ENCODE measurements at places on chromosomes 3 and 15.

DNA sequence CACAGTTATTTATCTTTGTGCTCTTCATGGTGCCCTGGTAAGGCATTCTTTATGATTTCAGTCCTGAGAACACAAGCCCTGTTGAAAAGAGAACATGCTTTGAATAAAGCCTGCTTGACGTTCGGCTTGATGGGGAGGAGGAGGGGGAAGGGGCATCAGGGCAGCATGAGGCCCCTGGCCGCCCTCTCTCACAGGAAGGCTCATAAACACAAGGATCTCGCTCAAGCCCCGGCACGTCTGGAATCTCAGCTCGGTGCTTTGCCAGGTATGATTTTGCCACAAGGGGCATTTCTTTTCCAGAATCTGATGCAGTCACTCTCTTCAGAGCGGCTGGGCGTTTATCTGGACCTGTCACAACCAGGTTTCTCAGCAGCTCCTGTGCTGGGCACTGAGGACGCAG is 129.4 kb downstream of the DNAJB8 start:
- DNase-seq, result no peak

- no peak for DNase-seq
These were observed 390.3 kb downstream of the GABRB3 start for GRCh38 chr15:26382444-26383072.

- DNase-seq, result no peak
These were observed 278.9 kb upstream of the STT3B start for GRCh38 chr3:31253782-31254181.

DNA sequence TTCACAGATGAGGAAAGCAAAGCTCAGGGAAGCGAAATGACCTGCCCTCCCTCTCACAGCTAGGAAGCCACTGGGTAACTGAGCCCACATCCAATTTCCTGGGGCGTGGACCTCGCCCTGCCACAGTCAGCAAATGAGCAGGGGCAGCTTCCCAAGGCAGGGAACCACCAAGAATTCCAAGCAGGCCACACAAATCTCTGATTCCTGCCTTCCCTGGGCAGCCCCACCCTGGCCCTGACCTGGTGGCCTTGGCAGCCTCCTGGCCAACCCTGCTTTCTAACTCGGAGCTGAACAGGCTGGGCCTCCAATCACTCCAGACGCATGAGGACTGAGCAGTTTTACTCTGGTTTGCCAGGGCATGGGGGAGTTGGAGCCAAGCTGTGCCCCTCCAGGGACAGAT is 203.7 kb upstream of the TLE3 start:
- DNase-seq, result no peak

- DNase-seq, result no peak
These were observed 284.7 kb downstream of the ERC2 start for GRCh38 chr3:56183529-56183928.

DNA sequence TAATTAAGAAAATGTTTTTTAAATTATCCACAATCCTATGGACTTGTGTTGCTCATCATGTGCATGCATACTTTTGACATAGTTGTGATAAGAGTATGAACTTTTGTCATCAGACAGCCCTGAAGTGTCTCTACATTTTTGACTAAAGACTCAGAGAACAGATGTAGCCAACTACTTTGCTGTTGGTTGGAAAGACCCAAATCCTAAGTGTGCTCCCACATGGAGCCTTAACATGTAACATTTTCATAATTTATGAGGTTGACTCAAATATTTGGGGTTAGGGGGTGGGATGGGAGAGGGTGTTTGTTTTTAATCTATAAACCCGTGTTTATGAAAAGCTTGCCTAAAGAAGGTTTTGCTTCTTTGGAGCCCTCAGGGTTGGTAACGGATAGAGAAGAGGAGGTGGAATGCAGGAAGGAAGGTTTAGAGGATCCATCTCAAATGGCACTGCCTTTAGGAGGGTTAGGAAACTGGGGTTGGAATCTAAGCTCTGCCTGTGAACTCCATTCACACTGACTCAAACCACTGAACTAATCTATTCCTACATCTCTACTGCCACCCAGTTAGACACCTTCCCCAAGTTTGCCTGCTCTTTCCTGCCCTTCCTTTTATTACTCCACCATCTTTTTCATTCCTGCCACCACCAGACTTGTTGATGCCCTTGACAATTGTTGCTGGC is 3.7 kb downstream of the BOC start:
- no peak for DNase-seq

GRCh38 chr3:42906848-42907183 is 874 bp downstream of the ZNF662 start:
- DNase-seq, result no peak

GRCh38 chr3:151501923-151502632 is 41.2 kb upstream of the IGSF10 start:
- DNase-seq, result no peak

DNA sequence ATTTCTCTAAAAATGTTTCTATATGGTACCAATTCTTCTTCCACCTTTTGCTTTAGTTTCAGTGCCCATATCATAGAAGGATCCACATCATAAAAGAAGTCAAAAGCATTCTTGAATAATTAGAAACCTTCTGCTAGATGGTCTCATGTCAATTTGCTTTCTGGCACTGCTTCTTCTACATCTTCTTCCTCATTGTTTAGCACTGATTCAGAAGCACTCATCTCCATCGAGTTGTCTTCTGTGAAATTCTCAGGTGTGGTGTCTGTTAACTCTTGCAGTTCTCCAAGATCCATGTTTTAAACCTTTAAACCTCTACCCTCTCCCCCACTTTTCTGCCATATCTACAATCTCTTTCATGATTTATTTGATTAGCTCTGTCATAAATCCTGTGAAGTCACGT is 154.8 kb downstream of the WDR76 start:
- DNase-seq, result no peak

DNA sequence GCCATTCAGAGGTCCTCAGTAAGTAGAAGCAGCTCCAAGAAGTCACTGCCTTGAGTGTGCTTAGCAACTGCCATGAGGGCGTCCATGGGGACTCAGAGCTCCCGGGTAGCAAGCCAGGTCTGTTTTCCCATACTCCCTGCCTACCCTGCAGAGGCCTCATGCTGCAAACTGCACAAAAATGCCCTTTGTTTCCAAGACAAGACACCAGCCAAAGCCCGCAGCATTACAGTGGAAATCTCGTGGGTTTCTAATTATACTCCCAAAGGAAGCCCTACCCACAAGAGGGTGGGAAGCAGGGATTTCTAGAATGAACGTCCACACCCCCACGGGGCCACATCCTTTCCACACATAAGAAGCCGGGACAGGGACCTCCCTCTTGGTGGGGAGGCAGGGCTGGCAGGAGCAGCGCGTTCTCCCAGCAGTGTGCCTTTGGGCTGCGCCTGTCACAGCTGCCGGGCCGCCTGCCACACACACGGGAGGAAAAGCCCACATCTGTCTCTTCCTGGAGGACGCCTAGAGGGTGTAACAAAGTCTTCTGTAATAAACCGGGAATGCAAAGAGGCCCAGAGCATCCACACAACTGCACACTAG is 31.1 kb downstream of the FAM174B start:
- DNase-seq, result no peak

DNA sequence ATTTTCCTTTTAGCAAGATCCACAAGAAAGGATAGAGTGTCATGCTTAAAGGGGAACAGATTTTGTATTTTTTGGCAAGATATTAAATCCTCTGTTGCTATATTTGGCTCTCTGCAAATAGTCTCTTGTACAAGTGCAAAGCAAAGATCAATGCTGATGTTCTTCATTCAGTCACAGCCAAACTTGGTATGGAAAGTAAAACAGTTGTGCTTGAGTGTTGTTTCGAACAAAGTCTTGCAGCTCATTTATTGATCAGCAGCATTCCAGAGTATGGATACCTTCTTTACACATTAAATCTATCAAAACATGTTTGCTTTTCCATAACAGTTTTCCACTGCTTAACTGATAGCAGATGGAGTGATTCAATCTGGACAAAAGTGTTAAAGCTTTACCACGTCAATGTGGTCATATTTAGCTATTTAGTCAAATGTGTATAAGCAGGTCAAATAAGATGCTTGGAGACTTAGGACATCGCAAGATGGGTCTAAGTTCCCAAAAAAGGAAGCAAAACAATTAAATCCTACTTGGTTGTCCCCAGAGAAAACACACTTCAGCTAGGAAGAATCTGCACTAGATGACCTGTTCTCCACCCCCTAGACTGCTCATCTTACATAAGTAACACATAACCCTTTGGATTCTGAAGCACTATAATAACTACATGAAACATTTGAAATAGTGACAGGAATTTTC is 52.4 kb downstream of the VGLL3 start:
- DNase-seq, result no peak

- DNase-seq, result no peak
These were observed 31.3 kb downstream of the LAMP3 start for GRCh38 chr3:183131186-183131725.

- no peak for DNase-seq
These were observed 1146.5 kb downstream of the ROBO2 start for GRCh38 chr3:78186404-78186803.

GRCh38 chr3:177676947-177677587 is 479.8 kb upstream of the TBL1XR1 start:
- no peak for DNase-seq

DNA sequence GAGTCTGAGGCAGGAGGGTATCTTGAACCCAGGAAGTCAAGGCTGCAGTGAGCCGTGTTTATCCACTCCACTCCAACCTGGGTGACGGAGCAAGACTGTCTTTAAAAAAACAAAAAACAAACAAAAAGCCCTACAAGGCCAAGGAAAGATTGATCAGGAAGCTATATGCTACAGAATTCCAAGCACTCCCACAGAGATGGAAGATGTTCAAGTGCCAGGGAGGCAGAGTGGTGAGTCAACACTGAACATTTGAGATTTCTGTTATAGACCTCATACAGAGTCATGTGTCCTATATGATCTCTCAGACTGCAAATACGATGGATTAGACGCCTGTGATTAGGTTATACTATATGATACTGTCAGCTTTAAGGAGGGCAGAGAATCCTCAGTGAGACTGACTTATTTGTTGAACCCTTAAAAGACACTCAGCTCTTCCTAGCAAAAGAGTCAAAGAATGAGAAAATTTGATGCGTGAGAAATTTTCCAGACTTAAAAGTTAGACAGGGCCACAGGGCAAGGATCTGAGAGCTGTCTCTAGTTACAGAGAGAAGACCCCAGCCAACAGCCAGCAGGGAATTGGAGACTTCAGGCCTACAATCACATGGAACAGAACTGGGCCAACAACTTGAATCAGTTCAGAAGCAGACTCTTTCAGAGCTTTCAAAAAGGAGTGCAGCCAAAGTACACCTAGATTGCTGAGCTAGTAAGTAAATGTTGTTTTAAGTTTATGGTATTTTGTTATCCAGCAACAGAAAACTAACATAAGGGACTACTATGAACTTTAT is 107.6 kb downstream of the PIK3CB start:
- DNase-seq, result no peak

DNA sequence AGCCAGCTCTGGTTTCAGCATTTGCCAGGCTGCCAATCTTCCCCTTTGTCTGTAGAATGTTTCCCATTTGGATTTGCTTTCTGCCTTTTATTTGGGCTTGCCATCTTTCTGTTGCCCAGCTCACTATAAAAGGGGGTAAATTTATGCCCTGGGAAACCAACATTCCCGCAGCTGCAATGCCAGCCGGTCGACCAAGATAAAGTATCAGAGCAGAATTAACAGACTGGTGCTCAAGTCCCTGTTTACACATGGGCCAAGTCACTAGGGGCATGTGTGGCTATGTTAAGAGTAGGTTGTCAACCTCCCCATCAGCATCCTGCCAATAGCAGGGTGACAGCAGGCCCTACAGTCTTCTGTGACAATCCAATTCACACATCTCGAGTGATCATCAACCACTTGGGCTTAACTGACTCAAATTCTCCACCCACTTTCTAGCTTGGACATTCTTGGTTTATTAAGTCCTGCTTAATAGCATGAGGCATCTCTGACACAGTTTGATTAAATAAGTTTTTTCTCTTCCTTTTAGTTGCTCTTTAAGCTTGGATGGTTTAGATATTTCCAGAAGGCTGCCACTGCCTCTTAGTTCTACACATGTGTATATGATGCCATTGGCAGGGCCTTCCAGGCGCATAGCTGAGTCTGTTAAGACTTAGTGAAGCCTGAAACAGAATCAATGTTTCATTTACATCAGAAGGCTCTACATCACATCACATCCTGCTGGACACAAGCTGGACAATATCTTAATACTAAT is 24.1 kb upstream of the VEPH1 start:
- DNase-seq, result no peak

- no peak for DNase-seq
These were observed 875.4 kb downstream of the MCTP2 start for GRCh38 chr15:95106801-95107200.

DNA sequence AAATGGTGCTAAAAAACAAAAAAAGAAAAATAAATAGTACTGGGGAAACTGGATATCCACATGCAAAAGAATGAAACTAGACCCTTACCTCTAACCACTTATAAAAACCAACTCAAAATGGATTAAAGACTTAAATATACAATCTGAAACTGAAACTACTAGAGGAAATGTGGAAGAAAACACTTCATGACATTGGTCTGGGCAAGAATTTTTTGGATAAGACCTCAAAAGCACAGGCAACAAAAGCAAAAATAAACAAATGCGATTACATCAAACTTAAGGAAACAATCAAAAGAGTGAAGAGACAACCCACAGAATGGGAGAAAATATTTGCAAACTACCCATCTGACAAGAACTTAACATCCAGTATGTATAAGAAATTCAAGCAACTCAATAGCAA is 6.4 kb downstream of the IFT57 start:
- no peak for DNase-seq

DNA sequence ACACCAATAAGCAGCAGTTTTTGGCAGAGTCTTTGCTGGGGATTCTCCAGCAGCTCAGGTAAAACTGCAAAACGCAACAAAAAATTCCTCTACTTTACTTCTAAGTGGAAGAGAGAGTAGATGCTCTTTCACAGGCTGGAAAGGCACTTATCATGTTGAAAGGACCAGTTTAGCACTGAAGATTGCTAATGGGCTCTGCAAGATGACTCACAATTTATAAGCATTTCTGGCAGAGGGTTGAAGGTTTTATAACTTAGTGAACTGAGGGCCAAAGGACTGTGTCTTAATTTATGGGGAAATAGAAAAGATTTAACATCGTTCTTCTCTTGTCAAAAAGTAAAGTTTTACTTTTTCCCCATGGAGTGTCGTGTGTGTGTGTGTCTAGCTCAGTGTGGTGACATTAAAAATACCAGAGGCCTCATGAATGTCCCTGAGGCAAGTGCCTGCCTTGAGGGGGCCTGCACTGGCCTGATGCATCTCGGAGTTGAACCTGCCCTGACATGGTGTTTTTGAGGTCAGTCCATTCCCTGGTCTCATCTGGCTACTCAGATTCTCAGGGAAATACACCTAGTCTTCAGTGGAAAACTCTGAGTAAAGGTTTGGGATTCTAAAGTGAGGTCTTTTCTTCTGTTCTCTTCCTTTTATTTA is 1092.0 kb downstream of the NAALADL2 start:
- no peak for DNase-seq

DNA sequence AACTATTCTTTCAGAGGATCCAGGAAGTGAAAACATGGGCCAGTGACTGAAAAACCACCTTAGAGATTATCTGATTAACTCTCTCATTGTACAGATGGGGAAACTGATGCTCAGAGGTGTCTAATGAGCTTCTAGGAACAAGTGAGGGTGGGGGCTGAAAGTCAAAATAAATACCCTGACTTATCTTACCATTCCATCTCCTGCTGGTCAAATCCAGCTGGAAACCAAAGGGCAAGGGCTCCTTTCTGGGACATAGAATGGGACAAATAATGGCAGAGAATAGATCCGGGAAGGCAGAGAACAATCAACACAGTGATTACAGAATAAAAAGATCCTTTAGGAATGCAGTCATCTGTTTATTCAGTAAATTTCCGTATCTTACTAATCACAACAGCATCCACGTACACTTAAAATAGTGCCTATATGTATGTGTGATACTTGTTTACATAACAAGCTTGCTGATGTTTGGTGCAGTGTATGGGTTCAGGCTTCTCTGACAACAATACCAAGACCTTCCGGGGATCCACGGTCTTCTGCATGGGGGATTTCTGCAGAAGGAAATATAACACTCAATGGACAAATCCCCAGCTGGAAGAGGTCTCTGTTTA is 173.2 kb downstream of the THSD4 start:
- no peak for DNase-seq
